ENCODE measurements at places on chromosomes 16 and 17. TPM values are rescaled to one million over a fixed set of nuclear protein-coding genes. Genes with fewer than 3 reads are reported as not detected.

- DNase-seq: no peak
These were observed 28.2 kb downstream of the ANKFY1 start for GRCh38 chr17:4235372-4236279.

GRCh38 chr17:80749611-80750010, 205.0 kb downstream of the RPTOR start:
- no peak for DNase-seq

TBC1D28 gene
- total RNA-seq: not detected

GRCh38 chr17:48678141-48678971, 44.0 kb downstream of the PRAC1 start:
- DNase-seq: peak; percentile 71

- DNase-seq: no peak
These were observed 10.9 kb downstream of the COG4 start for GRCh38 chr16:70512456-70512855.

DNA sequence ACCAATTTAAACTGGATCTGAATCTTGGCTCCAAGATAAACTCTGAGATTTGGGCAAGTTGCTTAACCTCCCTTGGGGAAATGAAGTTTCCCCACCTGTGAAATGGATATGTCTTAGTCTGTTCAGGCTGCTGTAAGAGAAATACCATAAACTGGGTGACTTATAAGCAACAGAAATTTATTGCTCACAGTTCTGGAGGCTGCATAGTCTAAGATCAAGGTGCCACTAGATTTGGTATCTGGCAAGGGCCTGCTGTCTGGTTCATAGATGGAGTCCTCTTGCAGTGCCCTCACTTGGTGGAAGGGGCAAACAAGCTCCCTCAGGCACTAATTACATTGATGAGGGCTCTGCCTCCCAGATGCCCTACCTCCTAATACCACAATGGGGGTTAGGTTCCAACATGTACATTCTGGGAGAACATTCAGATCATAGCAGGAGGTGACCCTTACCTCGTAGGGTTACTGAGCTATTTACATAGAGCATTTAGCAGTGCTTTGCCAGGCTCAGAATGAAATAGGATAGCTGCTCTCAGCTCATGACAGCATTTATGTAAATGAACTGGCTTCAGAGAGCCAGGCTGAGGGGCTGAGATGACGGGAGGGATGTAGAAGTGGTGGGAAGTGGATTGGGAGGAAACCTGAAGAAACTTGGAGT, 83.9 kb downstream of the SPECC1 start:
- DNase-seq: no peak

GRCh38 chr17:50689251-50689650, 18.5 kb downstream of the ANKRD40 start:
- no peak for DNase-seq

DNA sequence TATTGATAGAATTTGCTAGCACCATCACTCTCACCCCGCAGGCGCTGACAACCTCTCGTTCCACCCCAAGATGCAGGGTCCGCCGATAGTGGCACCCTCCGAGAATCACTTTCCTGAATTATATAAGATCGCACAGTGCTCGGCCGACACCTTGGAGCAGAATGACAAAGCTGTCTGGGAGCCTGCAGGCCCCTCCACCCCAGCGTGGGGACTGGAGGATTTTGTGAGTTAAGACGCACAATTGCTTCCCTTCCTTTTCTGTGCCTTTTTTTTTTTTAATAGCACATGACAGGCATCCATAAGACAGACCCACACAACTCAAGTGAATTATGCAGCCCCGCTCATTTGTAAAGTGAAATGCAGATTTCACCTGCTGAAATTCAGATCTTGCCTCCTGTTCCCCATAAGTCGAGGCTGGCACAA, 155.3 kb downstream of the C16orf78 start:
- DNase-seq: no peak

GRCh38 chr17:78490673-78491072, 86.5 kb downstream of the DNAH17 start:
- DNase-seq: no peak

DNA sequence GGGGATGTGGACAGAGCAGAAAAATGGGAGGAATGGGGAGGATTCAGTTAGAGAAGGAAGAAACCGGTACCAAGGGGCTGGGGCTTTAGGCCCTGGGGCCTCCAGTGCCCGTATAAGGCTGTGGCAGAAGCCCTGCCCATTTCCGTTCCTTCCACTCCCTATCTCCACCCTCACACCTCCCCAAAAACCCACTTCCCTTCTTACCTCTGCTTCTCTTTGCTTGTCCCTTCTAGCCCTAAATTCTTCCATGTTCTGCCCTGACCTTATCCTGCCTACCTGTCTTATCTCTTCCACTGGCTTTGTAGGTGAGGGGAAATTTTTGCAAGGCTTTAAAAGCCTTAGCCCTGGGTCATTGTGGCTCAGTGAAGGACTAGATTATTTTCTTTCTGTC, 4.1 kb downstream of the RNF167 start:
- DNase-seq: peak; percentile 78

GRCh38 chr16:54215471-54215870, 71.1 kb downstream of the IRX3 start:
- DNase-seq: no peak

DNA sequence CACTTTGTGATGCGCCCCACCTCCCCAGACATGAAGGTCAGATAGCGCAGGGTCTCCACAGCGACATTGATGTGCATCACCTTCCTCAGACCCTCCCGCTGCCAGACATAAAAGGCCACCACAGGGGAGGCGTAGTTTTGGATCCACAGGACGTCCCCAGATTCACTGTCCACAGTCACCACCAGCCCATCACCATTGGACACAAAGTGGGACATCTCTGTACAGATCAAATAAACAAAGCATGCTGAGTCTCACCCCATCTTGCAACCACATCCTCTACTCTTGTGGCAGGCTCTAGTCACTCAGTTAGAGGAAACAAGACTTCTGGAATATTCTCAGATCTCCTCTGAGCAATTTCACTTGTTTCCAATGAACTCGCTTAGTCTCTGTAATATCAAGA, 46.3 kb upstream of the ICAM2 start:
- DNase-seq: peak; percentile 79

EPX gene
- not detected for total RNA-seq

SCIMP gene
- not detected for total RNA-seq

DNA sequence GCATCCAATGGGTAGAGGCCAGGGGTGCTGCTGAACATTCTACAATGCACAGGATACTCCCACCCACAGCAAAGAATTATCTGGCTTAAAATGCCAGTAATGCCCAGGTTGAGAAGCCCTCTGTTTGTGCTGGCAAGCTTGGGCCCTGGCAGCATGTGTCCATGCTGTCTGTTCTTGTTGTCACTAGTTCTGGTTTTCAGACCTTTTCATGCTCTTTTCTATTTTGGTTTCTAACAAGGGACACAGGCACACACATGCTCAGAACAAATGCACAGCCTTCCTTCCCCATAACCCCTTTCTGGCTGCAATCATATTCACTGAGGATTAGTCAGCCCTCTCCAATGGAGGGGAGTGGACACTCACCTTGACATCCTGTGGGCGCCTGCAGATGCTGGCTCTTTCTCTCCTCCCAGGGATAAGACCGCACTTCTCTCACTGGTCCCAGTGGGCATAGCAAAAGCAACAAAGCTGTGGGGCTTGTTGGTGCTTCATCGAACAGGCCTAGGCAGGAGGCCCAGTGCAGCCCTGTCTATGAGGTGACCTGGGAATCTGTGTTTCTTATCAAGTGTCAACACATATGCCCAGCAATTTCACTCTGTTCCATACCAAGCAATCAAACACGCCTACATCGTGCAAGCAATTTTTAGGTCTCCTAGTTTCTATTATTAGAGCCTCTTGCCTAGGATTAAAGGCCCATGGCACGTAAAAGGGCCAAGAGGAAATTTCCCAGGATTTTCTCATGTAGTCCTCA, 271.1 kb upstream of the CCL2 start:
- DNase-seq: no peak

GRCh38 chr17:57091186-57091618, 6.2 kb downstream of the AKAP1 start:
- DNase-seq: no peak

DNA sequence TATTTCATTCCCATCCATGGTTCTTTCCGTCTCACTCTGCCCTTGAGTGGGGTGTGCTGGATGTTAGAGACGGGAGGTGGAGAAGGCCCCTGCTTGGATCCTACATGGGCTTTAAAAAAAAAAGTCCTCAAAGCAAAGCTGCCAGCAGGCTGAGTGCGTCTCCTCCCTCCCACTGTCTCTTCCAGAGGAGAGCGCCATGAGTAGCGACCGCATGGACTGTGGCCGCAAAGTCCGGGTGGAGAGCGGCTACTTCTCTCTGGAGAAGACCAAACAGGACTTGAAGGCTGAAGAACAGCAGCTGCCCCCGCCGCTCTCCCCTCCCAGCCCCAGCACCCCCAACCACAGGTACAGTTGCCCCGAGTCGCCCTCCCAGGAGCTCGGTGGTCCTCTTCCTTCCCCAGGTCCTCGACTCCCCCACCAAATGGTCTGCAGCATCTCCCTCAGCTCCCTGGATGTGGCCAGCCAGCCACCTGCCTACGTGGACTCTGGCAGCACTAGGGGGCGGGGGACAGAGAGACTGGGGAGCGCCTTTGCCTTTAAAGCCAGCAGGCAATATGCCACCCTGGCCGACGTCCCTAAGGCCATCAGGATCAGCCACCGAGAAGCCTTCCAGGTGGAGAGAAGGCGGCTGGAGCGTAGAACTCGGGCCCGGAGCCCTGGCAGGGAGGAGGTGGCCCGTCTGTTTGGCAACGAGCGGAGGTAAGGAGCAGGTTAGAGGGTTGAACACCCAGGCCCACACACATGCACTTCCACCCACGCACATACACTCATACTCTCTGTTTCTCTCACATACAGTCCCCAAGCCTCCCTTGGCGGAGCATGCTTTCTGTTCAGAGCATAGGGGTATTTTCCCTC, 68.2 kb downstream of the PLD6 start:
- no peak for DNase-seq

DNA sequence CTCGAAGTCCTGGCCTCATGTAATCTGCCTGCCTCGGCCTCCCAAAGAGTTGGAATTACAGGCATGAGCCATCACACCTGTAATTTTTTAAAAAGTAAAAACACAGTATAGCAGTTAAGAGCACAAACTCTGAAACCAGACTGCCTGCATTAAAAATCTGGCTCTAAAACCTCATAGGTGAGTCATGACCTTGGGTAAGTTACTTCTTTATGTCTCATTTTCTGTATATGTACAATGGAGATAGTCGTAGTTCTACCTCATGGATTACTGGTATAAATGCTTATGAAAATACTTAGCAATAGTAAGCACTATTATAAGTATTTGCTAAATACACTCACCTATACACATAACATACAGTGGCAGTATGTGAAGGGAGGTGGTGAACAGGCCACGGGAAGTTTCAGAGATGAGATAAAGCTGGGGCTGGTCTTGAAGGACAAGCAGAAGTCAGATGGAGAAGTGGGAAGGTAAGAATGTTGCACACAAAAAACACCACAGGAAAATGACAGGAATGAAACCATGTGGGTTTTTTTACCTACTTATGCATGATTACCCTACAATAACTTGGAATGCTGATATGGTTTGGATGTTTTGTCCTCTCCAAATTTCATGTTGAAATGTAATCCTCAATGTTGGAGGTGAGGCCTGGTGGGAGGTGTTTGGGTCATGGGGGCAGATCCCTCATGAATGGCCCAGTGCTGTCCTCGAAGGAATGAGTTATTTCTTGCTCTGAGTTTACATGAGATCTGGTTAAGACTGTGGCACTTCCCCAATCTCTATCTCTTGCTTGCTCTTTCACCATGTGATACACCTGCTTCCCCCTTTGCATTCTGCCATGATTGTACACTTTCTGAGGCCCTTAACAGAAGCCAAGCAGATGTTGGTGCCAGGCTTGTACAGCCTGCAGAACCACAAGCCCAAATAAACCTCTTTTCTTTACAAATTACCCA, 33.9 kb downstream of the ZNF652 start:
- no peak for DNase-seq

DNA sequence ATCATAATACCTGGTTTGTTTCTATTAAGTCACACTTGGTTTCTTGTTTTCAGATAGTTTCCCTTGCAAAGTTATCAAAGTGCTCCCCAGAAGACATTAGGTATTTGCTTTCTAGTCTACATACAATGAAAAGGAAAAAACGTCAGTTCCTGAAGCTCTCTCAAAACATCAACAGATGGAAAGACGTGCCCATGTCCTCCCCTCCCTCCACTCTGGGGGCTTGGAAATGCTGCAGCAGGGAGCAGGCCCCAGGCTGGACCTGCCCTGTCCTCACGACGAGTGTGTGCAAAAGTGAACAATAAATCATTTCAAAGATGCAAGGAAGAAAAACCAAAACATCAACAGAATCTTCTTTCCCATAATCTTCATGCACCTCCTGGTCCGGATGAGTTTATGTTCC, 118.5 kb downstream of the USP22 start:
- DNase-seq: no peak

- DNase-seq: no peak
These were observed 243.9 kb downstream of the CDH8 start for GRCh38 chr16:61792194-61792909.

Measured in activated CD4-positive, alpha-beta memory T cell treated with anti-CD3 and anti-CD28 coated beads, Interleukin-2, amount 10 ng/mL, durations not matched to agents 7 days and 5 days (primary cell).